NCI-H748 treated with DMSO at 0.1 percent for 48 hours (cell line): ENCODE measurements at places on chromosomes 3 and 15.

GRCh38 chr3:97510795-97511194 is 253.8 kb upstream of the ARL6 start:
- peak; percentile 16 for DNase-seq

DNA sequence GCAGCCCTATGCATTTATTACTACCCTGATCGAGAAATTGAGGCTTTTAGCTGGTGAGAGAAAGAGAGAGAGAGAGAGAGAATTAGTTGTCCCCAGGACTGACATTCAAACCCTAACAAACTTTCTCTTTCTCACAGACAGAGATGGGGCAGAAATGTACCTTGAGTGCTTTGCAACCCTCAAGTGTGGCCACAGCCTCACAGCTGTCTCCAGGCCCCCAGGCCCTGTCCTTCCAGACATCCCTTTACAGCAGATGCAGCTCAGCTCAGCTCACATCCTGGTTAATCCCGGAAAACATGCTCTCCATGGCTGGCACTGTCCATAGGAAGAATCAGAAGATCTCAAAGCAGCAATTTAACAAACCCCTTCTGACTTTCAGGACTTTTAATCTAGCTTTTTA is 67.6 kb downstream of the DCLK3 start:
- DNase-seq: no peak

GRCh38 chr15:63483521-63484371 is 20.6 kb upstream of the USP3 start:
- no peak for DNase-seq

DNA sequence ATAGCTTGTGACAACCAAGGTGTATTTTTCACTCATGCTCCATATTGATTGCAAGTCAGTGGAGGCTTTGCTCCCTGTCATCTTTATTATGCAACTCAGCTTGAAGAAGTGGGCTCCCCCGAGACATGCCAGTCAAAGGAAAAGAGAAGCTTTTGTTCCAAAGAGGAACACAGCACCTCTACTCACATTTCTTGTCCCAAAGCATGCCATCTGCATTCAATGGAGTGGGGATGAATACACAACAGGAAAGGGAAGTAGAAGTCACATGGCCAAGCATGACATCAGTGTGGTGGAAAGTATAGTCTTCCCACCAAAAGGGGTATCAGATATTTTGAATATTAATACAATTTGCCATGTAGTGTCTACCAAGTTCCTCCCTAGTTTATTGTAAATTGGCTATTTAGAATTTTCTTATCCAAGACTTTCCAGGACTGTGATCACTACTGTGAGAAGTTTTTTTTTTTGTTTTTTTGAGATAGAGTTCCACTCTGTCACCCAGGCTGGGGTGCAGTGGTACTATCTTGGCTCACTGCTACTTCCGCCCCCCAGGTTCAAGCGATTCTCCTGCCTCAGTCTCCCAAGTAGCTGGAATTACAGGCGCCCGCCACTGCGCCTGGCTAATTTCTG is 114.5 kb downstream of the GMPS start:
- DNase-seq: no peak

DNA sequence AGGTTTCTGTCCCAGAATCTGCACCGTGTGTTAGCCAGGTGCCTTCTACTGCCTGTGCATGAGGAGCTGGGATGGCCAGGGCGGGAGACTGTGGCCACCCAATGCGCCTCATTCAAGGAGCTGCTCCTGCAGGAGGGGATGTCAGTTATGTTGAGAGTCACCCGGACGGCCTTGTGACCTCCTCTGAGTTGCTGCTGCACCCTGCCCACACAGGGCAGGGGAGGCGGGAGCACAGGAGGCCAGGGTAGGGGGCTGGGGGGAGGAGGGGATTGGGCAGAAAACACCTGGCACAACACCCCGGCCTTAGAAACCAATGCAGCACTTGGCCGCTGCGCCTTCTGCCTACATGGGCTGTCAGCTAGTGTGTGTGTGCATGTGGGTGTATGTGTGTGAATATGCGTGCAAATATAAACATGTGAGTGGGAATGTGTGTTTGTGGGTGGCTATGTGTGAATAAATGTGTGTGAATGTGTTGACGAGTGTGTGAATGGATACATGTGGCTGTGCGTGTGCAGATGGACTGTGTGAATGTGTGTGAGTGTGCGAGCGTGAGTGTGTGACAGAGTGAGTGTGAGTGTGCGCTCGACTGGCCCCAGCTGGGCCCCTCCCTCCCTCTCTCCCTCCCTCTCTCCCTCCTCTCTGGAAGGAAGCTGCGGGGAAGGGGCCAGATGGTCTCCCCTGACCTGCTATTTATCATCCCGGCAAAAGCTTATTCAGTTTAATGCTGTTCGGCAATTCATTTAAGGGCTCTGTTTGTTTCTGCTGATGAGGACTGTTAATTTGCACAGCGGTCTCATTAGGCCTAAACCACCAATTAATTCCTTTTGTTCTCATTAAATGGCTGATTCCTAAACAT is 106.9 kb downstream of the TLE3 start:
- DNase-seq: no peak

DNA sequence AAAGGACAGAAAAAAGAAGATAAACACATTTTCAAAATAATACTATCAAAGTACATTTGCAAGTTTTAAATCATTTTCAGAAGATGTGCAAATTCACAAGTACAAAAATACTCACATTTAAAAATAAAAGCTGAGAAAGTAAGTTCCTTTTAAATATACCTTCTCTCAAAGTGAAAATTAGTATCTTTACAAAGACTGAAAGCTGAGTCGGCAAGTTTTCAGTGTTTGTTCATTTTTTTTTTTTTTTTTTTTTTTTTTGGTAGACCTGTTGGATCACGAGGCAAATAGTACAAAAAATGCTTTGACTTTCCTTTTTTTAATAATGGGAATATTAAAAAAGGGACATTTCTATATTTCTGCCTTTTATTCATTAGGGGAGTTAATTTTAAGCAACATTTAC is 317.8 kb downstream of the LSAMP start:
- no peak for DNase-seq

- DNase-seq: no peak
Observed at GRCh38 chr15:60957111-60957510, 272.0 kb downstream of the RORA start.

DNA sequence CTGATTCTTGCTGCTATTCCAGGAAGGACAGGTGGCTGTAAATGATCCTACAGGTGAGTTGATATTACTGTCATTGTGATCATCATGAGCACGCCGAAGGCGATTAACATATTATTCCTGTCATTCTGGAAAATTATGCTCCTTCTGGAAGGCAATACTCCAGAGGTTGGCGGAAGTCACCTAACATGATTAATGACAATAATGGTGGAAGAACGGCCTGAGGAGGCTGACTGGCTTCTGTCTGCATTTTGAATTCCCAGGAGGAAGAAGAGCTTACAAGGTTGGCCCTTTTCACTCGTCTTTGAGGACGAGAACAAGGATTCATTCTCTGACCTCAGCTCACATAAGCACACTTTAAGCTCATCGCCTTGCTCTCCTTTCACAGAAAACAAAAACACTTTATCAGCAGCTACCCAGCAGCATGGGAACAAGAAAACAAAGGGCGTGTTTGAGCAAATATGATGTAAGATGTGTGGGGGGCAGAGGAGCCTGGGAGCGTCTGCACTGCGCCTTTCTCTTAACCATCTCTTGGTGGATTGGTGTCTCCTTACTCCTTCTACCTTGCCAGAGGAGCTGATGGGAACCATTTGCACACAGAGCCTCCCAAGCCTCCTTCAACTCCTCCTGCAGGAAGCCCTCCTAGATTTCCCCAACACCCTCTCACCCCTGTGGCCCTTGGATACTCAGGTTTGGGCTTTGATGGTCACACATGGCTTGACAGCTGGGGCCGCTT is 23.0 kb downstream of the ACSBG1 start:
- no peak for DNase-seq

GRCh38 chr15:31483053-31483985 is 156.7 kb downstream of the KLF13 start:
- no peak for DNase-seq

- no peak for DNase-seq
Observed at GRCh38 chr3:45687828-45688193, 1.4 kb upstream of the SACM1L start.

DNA sequence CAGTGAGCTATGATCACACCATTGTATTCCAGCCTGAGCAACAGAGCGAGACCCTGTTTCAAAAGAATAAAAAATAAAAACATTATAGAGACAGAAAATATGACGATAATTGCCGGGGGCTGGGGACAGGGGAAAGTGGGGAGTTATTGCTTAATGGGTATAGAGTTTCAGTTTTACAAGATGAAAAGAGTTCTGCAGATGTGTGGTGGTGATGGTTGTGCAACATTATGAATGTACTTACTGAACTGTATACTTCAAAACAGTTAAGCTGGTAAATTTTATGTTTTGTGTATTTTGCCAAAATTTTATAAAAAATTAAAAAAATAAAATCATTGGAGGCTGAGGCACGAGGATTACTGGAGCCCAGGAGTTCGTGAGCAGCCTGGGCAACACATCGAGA is 24.8 kb upstream of the ZNF774 start:
- DNase-seq: no peak

DNA sequence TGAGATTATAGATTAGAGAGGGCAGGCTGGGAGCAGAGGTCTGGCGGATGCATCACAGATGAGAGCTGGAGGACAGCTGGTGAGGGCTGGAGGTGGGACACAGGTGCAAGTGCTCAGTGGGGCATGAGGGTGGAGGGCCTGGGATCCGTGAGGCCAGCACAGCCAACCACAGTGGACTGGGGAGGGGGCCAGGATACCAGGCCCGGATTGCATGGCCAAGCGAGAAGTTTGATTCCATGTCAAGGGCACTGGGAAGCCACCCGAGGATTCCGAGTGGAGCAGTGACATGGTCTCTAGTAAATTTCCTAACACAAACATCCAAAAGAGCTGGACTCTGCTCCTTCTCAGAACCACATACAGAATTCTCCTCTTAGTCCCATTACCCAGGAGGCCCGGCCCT is 44.0 kb upstream of the SLC41A3 start:
- no peak for DNase-seq

- DNase-seq: no peak
Observed at GRCh38 chr3:157240408-157240807, 80.5 kb upstream of the CCNL1 start.

- DNase-seq: no peak
Observed at GRCh38 chr3:124492824-124493223, 237.4 kb upstream of the UMPS start.

- no peak for DNase-seq
Observed at GRCh38 chr15:88741671-88742070, 61.6 kb upstream of the ACAN start.

- no peak for DNase-seq
Observed at GRCh38 chr3:114624047-114624445, 330.2 kb downstream of the TIGIT start.

GRCh38 chr3:100613721-100614390 is 4.5 kb downstream of the ADGRG7 start:
- DNase-seq: no peak

GRCh38 chr3:150411106-150411460 is 3.0 kb downstream of the TSC22D2 start:
- DNase-seq: no peak

GRCh38 chr3:171753665-171754408 is 56.4 kb downstream of the PLD1 start:
- no peak for DNase-seq

GRCh38 chr15:84648539-84648938 is 5.5 kb downstream of the WDR73 start:
- no peak for DNase-seq

- no peak for DNase-seq
Observed at GRCh38 chr3:67382536-67382935, 271.9 kb downstream of the SUCLG2 start.

DNA sequence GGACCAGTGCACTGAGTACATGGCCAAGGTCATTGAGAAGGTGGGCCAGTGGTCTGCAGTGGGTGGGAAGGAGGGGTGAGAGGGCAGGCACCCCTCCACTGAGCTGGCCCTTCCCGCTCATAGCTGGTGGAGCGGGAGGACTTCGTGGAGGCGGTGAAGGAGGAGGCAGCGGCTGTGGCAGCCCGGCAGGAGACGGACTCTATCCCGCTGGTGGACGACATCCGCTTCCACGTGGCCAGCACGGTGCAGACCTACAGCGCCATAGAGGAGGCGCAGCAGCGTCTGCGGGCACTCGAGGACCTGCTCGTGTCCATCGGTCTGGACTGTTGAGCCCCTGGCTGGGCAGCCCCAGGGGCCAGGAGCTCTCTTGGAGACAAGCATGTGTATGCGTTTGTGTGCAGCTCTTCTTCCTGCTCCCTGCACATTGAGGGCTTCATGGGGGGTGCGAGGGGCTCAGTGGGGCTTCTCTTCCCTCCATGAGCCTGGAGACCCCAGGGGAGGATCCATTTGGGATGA is 7.5 kb downstream of the ABTB1 start:
- DNase-seq: no peak

DNA sequence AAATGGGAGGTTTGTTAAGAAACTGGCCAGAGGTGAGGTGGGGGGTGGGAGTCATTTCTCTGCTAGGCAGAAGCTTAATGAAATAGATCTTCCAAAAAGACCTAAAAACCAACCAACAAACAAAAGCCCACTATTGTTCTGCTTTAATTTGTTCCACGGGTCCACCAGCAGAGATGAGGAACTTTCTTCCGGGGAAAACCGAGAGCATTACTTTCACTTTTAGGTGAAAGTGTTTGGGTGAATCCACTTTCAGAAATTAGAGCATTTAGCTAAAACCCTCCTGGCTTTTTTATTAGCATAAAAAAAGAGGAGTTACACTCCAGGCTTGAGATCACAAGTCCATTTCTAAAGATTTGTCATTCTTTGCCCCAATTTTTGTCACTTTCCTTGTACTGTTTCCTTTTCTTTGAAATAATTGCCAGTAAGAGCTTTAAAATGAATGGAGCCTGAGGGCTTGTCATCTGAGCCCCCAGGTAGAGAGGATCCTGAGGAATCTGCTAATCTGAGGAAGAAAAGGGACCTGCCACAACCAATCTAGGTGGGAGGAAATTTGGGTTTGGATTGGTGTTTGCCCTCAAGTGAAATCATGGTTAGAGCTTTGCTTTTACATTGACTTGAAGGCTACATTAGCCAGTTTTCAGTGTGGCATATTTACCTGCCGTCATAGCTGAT is 667.6 kb downstream of the NAALADL2 start:
- no peak for DNase-seq

DNA sequence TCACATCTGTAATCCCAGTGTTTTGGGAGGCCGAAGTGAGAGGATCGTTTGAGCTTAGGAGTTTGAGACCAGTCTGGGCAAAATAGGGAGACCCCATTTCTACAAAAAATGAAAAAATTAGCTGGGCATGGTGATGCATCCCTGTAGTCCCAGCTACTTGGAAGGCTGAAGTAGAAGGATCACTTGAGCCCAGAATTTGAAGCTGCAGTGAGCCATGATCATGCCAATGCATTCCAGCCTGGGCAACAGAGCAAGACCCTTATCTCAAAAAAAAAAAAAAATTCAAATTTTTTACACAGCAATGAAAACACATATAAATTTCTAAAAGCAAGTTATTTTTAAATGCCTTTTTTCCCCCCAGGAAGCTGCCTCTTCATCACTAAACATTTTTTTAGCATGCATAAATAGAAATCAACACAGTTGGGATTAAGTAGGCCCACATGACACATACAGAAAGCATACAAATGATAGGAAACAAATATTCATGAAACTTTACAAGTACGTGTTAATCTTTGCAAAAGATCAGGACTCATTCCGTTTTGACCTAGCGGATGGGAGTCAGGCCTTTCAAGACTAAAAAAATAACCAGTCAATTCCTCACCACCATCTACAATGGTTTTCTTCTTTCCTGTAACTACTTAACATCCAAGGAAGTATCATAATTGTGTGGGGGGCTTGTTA is 45.6 kb upstream of the IGDCC4 start:
- DNase-seq: no peak
